Tongue (tissue), 3 donors: ENCODE measurements at places on chromosomes 5 and 9. TPM values are rescaled to one million over a fixed set of nuclear protein-coding genes. Genes with fewer than 3 reads are reported as not detected.

CCNO gene
- total RNA-seq = not detected

FBN2 gene
- total RNA-seq = 215 TPM

ALDH1A1 gene
- 62.8 TPM for total RNA-seq

PCDHB16 gene
- total RNA-seq = 4.1 TPM

INSL4 gene
- total RNA-seq = not detected

CCDC152 gene
- 3.0 TPM for total RNA-seq

TMEM38B gene
- total RNA-seq = 91.8 TPM

FBP1 gene
- 4.4 TPM for total RNA-seq

DYNC2I2 gene
- 37.0 TPM for total RNA-seq

ACOT12 gene
- not detected for total RNA-seq

PCDHA9 gene
- total RNA-seq = 0.10 TPM

GLRA1 gene
- total RNA-seq = not detected

SMIM33 gene
- total RNA-seq = not detected

PRDM9 gene
- total RNA-seq = not detected

OBP2B gene
- not detected for total RNA-seq

RAD1 gene
- total RNA-seq = 24.3 TPM

STOM gene
- total RNA-seq = 162 TPM

NR5A1 gene
- total RNA-seq = not detected

SLC6A7 gene
- total RNA-seq = not detected

NR2F1-AS1 gene
- total RNA-seq = 16.7 TPM

ACSL6 gene
- 2.5 TPM for total RNA-seq

CDH9 gene
- total RNA-seq = not detected

CNTNAP3 gene
- total RNA-seq = 18.9 TPM

CDH10 gene
- 2.5 TPM for total RNA-seq

RAI14 gene
- total RNA-seq = 42.6 TPM

HACD4 gene
- 5.8 TPM for total RNA-seq

IL4 gene
- total RNA-seq = not detected

SLC1A1 gene
- 1.5 TPM for total RNA-seq

CDO1 gene
- 16.8 TPM for total RNA-seq

MSMP gene
- total RNA-seq = not detected

TNC gene
- total RNA-seq = 266 TPM

RLN1 gene
- total RNA-seq = not detected
